ENCODE measurements at places on chromosomes 5 and 9. TPM values are rescaled to one million over a fixed set of nuclear protein-coding genes. Genes with fewer than 3 reads are reported as not detected.

DNA sequence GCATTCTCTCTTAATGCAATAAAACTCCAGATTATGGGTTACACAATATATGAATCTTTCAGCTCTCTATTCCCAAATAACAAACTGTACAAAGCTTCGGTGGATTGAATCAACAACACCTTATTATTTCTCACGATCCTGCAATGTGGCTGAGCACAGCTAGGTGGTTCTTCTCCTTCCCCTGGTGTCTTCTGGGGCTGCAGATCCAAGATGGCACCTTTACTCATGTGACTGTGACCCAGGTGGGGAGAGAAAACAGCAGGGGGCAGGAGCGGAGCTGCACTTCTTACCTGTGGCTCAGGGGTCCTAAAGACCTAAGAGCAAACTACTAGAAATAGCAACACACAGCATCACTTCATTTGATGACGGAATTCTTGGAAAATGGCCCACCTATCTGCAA lies 233.1 kb downstream of the IRX1 start:
- H3K36me3 ChIP-seq: no peaks in the 10 kb centered on the region
- H3K4me3 ChIP-seq: no peak overlapping the region
- no peaks in the 10 kb centered on the region for H3K27me3 ChIP-seq
- H3K4me1 ChIP-seq: no peaks in the 10 kb centered on the region

- no peaks in the 10 kb centered on the region for H3K4me1 ChIP-seq
- DNase-seq: no peak
- H3K27me3 ChIP-seq: no peaks in the 10 kb centered on the region
- no peak overlapping the region for H3K27ac ChIP-seq
Measured at GRCh38 chr5:121797681-121798518, 53.8 kb upstream of the FTMT start.

- H3K27ac ChIP-seq: no peak overlapping the region
- no peaks in the 10 kb centered on the region for H3K27me3 ChIP-seq
- DNase-seq: no peak
- no peaks in the 10 kb centered on the region for H3K36me3 ChIP-seq
- no peaks in the 10 kb centered on the region for H3K4me1 ChIP-seq
- H3K4me3 ChIP-seq: no peak overlapping the region
Measured at GRCh38 chr5:24609706-24610105, 35.1 kb downstream of the CDH10 start.

- no peaks in the 10 kb centered on the region for H3K27me3 ChIP-seq
- peaks cover 34% of the 10 kb centered on the region for H3K36me3 ChIP-seq
- no peaks in the 10 kb centered on the region for H3K4me1 ChIP-seq
- no peak overlapping the region for H3K27ac ChIP-seq
- H3K4me3 ChIP-seq: no peak overlapping the region
Measured at GRCh38 chr9:126413391-126414068, 86.9 kb downstream of the MVB12B start.

DNA sequence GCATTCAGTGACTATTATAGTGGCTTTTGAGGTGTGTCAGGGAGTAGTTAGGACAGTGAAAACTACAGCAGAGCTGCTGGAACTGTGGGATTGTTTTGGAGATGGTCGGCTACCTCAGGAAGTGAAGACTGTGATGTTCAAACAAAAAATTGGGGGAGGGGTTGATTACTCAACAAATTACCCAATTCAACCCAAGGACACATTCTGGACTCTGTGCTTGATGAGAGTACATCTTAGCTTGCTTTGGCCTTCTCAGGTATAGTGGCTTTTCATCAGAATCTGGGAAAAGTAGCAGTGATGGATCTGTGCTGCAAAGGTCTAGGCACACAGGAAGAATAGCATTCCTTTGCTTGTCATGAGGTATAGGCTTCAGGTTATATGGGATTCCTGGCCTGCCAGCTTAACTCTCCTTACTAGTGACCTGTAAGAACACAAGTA lies 47.0 kb downstream of the SLC44A1 start:
- H3K27me3 ChIP-seq: no peaks in the 10 kb centered on the region
- H3K4me1 ChIP-seq: peaks cover 24% of the 10 kb centered on the region
- no peak overlapping the region for H3K27ac ChIP-seq
- H3K4me3 ChIP-seq: no peak overlapping the region
- H3K36me3 ChIP-seq: no peaks in the 10 kb centered on the region

DNA sequence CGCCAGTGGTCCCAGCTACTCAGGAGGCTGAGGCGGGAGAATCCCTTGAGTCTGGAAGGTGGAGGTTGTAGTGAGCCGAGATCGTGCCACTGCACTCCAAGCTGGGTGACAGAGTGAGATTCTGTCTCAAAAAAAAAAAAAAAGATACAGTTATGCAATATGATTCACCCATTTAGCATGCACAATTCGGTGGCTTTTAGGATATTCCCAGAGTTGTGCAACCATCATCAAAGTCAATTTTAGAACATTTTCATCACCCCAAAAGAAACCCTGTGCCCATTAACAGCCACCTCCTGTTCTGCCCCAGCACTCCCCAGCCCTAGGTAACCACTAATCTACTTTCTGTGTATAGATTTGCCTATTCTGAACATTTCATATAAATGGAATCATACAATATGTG lies 4.3 kb upstream of the DHFR start:
- H3K4me3 ChIP-seq: no peak overlapping the region
- peaks cover 11% of the 10 kb centered on the region for H3K36me3 ChIP-seq
- peaks cover 8% of the 10 kb centered on the region for H3K4me1 ChIP-seq
- H3K27ac ChIP-seq: no peak overlapping the region
- DNase-seq: no peak
- no peaks in the 10 kb centered on the region for H3K27me3 ChIP-seq

GRCh38 chr9:2593744-2594143 lies 27.8 kb upstream of the VLDLR start:
- no peaks in the 10 kb centered on the region for H3K36me3 ChIP-seq
- H3K4me1 ChIP-seq: no peaks in the 10 kb centered on the region
- no peak overlapping the region for H3K27ac ChIP-seq
- H3K27me3 ChIP-seq: no peaks in the 10 kb centered on the region

GRCh38 chr9:69273161-69273560 lies 51.9 kb upstream of the ENTREP1 start:
- no peaks in the 10 kb centered on the region for H3K36me3 ChIP-seq
- H3K4me3 ChIP-seq: no peak overlapping the region
- DNase-seq: no peak
- no peaks in the 10 kb centered on the region for H3K27me3 ChIP-seq

DNA sequence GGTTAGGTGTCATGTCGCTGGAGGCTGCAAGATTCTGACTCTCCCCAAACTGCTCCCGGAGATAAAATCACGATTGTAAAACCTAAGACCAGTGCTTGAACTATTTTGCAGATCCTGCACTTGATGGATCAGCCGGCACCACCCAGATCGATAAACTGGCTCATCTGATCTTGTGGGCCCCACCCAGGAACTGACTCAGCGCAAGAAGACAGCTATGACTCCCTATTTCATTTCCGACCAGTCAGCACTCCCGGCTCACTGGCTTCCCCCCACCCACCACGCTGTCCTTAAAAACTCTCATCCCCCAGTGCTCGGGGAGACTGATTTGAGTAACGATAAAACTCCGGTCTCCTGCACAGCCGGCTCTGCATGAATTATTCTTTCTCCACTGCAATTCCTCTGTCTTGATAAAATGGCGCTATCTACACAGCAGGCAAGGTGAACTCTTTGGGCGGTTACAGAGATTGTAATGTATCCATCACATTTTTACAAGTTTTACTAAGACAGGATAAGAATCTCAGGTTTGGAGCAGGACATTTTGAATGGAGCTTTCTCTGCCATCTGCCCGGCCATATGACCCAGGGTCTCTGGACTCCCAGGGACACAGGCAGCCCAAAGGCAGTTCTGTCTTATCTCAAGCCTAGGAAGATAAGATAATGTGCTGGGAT lies 10.6 kb upstream of the PPP1R26 start:
- no peak overlapping the region for H3K27ac ChIP-seq
- no peaks in the 10 kb centered on the region for H3K27me3 ChIP-seq
- DNase-seq: no peak
- no peak overlapping the region for H3K4me3 ChIP-seq

SLC6A19 gene
- 0.06 TPM for total RNA-seq

NEUROG1 gene
- not detected for total RNA-seq

IFNA14 gene
- total RNA-seq: not detected

FIBCD1 gene
- 4.9 TPM for total RNA-seq

ELOVL7 gene
- 1.9 TPM for total RNA-seq
